ENCODE measurements at places on chromosomes 6 and 20. TPM values are rescaled to one million over a fixed set of nuclear protein-coding genes. Genes with fewer than 3 reads are reported as not detected.
A peak's percentile ranks its signal among the peaks of the same experiment; 100 is the strongest.

DNA sequence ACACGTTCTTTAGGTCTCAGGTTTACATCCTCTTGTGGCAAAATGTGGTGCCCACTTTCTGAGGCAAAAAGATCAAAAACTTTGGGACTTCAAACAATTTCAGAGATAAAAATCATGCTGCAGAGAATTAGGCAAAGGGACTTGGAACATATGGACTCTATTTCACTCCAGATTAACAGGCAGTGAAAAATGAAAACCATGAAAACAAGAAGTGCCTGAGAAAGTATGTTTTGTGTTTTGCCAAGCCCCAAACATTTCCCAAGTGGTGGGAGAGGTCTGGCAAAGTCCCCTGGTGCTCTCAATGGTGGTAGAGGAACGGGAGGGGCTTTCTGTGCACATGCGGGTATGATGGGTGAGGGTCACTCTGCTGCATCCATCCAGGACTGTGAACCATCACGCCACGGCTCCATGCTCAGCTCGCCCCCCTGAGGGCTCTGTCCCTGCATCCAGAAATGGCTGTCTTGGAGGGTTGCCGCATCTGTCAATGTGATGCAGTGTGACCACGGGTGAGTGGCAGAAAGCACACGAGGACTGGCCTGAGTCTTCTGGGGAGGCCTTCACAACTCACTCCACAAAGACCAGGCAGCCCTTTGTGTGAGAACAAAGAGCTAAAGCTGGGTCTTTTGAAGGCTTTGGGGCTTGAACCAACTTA is 43.2 kb upstream of the TBC1D7 start:
- DNase-seq, result no peak

DNA sequence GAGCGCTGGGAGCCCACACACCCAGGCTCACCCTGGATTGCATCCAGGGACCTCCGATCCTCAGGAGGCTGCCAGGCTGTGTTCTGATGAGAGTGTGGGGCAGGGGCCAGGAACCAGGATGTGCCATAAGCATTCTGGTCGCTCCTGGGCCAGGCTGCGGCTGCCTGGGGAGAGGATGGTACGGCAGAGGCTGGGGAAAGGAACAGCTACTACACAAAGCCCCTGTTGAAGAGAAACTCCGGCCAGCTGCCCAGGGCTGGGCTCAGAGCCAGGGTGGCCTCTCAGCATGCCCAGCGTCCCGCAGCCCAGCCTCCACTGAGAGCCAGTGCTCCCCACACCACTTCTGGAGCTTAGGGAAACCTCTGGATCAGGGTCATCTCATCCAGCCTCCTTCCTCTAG is 21.7 kb upstream of the OCSTAMP start:
- peak; percentile 79 for DNase-seq

GRCh38 chr20:62776692-62777527 is 19.4 kb upstream of the MRGBP start:
- DNase-seq, result no peak

DNA sequence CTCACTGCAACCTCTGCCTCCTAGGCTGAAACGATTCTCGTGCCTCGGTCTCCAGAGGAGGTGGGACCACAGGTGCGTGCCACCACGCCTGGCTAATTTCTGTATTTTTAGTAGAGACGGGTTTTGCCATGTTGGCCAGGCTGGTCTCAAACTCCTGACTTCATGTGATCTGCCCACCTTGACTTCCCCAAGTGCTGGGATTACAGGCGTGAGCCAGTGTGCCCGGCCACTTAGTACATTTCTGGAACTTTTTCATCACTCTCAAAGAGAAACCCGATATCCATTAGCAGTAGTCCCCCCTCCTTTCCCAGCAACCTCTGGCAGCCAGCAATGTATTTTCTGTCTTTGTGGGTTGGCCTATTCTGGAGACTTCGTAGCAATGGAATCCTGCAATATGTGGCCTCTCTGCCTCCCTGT is 109.8 kb downstream of the JARID2 start:
- DNase-seq, result no peak

DNA sequence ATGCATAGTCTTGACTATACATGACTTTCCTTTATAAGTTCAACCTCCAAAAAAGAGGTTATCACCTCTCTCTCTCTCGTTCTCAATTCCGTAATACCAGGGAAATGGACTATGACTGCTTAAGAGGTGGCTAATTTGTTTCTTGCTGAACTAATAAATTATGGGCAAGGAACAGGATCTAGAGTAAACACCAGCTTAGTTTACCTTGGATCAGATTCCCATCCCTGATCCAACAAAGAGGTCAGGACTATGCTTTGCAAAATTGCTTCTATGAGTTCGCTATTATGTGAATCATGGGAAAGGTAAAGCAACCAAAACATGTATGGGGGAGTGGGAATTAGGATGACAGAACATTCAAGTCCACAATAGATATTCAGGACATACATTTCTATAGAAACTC is 630.7 kb downstream of the HACE1 start:
- DNase-seq, result no peak

GRCh38 chr6:112639391-112639831 is 292.3 kb downstream of the RFPL4B start:
- no peak for DNase-seq

DNA sequence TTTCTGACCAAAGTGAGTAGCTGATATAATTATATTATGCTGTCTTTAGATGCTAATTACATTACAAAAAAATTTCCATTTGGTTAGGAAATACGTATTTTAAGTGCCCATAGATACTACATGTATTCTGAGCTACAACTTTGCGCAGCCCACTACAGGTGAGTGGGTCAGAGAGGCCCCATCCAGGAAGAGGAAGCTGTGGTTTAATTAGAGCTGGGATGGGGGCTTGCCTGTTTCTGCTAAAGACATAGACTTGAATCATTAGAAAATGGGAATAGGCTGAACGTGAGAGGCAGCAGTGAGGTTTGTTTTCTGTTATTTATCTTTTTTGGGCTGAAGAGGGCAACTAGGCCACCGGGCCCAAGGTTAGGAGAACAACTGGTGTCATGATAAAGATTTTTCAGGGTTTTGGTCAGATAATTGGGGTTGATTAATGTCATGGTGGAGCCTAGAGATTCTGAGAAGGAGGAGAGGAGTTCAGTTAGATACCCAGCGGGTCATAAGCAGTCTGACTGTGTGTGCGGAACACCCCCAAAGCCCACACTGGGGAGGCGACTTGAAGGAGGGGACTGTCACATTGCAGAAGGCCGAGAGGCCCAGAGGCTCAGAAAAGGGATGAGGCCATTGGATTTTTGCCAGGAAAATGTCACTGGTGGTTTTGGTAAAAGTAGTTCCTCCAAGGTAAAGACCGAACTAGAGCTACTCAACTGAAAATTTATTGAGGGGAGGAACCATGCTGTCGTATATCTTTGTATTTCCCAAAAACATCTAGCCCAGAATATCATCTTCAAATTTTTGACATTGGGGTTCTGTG is 14.5 kb upstream of the IRF4 start:
- no peak for DNase-seq

DNA sequence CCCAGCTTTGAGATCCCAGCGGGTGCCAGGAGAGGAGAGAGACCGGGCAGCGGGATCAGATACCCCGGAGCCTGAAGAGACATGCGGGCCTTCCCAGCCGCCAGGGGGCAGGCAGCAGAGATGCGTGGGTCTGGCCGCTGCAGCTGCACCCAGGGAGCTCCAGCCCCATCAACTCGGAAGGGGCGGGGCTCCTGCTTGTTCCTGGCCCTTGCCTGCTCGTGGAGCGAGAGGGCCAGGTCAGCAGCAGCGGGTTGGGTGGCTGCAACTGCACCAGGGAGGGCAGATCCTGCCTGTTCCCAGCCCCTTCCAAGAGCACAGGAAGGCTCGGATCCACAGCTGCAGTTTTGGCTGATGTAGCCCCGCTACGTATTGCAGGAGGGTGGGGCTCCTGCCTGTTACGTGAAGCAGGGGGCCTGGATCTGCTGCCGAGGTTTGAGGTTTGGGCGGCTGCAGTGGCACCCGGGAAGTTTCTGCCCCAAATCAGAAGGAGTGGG is 532.8 kb downstream of the RFPL4B start:
- no peak for DNase-seq

GRCh38 chr6:166354965-166355364 is 12.6 kb upstream of the SFT2D1 start:
- DNase-seq, result no peak

DNA sequence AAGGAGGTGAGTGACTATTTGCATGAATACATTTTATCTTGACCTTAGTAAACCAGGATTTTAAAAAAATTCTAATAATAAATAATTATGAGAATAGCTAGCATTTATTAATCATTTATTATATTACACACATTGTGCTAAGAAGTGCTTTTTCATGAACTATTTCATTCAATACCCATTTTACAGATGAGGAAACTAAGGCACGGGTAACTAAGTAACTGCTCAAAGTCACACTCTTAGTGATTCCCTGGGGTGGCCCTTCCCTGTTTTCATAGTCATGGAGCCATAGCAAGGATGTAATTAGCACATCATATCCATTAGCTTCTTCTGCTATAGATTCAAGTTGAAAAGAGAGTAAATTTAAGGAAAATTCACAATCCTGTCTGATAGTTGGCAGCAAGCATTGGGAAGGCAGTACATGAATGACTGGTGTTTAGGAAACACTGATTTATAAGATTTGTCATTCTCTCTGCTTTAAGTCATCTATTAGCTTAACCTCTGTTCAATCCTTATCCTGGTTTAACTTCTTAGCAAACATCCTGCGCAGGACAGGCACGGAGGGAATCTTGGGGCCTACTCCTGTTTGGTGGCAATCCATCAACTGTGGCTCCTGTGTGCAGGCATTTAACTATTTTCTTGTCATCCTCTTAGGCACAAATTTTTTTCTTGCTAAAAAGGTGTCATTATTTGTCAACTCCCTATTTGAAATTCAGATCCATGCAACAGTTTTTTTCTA is 68.3 kb downstream of the RIN2 start:
- DNase-seq, result no peak

- peak; percentile 40 for DNase-seq
These were observed 167.6 kb upstream of the CST7 start for GRCh38 chr20:24781418-24781980.

GRCh38 chr6:36973647-36974046 is 12.3 kb downstream of the MTCH1 start:
- no peak for DNase-seq

GRCh38 chr20:46831633-46832011 is 63.0 kb upstream of the EYA2 start:
- DNase-seq, result no peak

OTOR gene
- not detected for total RNA-seq

PEX6 gene
- total RNA-seq, result 32.8 TPM

GTSF1L gene
- not detected for total RNA-seq

SLC25A27 gene
- 4.6 TPM for total RNA-seq

TCF15 gene
- not detected for total RNA-seq

GPR63 gene
- 0.27 TPM for total RNA-seq

RNF144B gene
- 6.7 TPM for total RNA-seq

TMEM200A gene
- total RNA-seq, result 0.43 TPM
